ENCODE measurements at places on chromosomes 7 and 10.

DNA sequence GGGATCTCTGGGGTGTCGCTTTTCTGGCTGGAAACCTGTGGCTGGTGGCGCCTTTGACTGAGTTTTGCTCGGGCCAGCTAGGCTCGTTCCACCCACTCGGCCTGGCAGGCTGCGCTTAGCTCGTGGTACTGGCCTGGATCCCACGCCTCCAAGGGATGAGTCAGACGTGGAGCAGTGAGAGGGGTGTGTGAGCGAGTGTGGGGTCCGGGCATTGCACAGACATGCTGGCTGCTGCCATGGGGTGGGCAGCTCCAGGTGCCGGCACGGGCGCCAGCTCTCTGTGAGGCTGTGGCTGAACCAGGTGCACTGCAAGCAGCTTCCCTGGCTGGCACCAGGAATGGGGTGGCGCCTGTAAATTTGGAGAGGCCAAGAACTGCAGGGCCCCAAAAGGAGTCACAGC, 63.1 kb upstream of the CACNA2D1 start:
- no peak for DNase-seq

GRCh38 chr10:4943821-4944220, 19.4 kb upstream of the AKR1C1 start:
- no peak for DNase-seq

DNA sequence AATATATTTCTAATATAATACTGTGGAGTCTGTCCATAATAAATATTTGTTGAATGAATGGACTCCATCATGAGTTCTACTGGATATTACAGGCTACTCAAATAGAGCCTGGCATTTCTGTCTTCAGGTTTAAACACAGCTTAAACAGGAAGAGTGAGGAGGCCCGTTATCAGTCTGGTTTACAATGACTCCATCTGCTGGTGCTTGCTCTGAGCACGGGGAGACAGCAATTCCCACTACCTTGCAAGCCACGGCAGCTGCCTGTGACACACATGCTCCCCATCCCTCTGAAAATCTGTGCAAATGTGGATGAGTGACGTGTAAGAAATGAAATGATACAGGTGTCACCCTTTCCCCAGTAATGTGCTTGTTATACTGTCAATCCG, 293.5 kb upstream of the IMMP2L start:
- DNase-seq, result no peak

DNA sequence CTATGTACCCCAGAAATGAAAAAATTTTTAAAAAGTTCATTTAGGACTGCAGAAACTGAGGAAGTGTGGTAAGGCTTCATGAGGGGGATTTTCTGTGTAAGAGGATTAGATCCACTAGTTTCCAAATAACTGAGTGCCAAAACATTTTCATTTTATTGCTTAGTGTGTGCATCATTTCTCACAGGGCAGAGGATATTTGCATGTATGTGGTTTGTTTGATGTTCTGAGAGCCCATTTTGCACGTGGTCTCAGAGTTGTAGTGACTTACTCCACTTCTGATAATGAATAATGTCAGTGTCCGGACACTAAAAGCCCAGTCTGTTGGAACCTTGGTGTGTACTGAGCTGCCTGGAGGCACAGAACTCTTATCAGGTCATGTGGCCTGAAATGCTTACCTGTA, 299.9 kb downstream of the AUTS2 start:
- peak; percentile 16 for DNase-seq

DNA sequence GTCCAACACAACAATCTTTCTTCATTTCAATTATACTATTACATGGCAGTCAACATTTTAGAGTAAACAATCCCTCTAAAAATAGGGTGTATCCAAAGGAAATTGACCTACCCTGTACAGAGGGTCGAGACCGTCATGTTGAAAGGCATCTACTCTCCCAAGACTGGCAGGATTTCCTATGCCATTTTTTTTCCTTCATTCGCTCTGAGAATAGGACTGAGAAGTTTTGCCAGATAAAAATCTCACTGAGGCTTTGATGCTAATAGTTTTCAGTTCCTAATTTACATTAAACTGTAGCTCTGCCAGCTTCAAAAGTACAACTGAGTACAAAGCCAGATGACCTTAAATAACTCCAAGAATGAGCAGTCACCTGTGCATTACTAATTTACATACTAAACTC, 84.5 kb upstream of the SEMA3C start:
- no peak for DNase-seq

- DNase-seq, result no peak
These were observed 25.3 kb downstream of the BCAP29 start for GRCh38 chr7:107605218-107605815.

- DNase-seq, result no peak
These were observed 138.8 kb downstream of the PRPF18 start for GRCh38 chr10:13725594-13725993.

- peak; percentile 72 for DNase-seq
These were observed 34.7 kb downstream of the MRPS24 start for GRCh38 chr7:43834463-43835251.

DNA sequence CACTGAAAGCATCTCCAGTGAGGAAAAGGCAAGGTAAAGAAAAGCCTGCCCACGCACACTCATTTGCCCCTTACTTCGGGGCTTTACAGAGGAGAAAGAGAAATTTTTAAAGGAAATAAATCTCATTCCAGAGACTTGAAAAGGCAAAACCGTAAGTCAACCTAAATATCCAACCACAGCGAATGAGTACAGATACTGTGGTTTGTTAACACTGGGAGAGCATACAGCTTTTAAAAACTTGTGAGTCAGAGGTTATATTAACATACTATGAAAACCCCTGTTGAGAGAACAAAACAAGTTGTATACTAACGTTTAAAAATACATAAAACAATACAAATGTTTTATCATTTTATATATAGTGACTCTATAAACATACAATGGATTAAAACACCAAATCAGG, 28.6 kb upstream of the ST7 start:
- no peak for DNase-seq

DNA sequence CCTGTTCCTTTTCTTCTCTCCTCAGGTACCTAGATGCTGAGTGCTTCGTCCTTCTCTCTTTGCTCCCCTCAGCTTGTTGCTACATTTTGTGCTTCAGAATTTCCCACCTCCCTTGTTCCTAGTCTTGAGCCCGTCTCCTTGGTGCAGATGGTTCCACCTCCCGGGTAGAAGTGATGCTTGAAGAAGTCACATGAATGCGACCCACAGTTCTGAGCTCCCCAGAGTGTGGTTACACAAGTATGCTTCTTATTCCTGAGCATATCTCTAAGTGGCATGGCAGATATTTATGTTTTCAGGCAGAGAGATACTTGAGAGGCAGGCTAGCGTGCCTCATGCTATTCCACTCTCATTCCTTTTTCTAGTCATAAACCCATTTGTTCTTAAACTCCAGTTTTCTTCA, 34.0 kb downstream of the INPP5F start:
- DNase-seq, result no peak

DNA sequence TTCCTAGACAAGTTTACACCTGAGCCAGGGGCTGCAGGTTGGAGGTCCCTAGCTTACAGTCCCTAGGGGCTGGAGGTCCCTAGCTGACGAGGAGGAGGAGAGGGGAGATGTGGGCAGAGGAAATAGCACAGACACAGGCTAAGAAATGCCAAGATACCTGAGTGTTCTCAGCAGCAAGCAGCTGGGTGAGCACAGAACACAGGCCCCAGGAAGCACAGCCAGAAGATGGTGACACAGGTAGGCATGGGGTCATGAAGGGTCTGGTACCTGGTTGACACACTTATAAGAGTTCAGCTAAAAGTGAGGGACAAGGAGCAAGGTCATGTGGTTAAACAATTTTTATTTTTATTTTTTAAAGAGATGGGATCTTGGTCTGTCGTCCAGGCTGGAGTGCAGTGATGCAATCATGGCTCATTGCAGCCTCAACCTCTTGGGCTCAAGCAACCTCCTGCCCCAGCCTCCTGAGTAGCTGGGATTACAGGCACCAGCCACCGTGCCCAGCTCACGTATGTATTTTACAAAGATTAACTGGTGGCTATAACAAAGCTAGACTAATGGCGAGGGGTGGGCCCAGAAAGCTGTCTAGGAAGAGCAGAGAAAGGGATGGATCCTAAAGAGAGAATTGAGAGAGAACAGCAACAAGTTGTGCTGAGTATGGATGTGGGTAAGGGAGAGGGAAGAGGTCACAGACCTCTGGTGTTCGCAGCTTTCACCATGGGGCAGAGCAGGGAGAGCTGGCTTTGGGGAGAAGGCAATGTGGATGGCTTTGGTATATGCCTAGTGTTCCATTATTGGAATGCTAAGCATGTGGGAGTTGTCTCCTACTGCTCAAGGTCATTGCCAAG, 140.3 kb upstream of the KLF14 start:
- no peak for DNase-seq

DNA sequence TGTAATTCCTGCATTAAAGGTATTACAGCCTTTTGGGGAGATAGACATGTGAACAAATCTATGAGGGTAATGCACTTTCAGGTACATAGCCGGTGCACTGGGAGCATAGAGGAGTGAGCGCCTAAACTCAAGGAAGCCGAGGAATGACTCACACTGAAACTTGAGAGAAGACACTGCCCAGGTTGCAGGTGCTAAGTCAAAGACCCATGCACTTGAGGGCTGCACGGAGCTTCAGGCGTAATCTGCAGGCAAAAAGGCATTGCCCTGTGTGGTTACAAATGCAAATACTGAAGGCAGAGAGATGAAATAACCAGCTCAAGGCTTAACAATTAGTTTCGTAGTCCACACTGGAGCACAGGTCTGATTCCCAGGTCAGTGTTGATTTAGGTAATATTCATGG, 51.0 kb upstream of the OSBPL3 start:
- DNase-seq, result no peak

GRCh38 chr10:71188201-71188600, 24.2 kb upstream of the UNC5B start:
- DNase-seq, result no peak
